ENCODE measurements at places on chromosomes 3 and 15.
A peak's percentile ranks its signal among the peaks of the same experiment; 100 is the strongest.

DNA sequence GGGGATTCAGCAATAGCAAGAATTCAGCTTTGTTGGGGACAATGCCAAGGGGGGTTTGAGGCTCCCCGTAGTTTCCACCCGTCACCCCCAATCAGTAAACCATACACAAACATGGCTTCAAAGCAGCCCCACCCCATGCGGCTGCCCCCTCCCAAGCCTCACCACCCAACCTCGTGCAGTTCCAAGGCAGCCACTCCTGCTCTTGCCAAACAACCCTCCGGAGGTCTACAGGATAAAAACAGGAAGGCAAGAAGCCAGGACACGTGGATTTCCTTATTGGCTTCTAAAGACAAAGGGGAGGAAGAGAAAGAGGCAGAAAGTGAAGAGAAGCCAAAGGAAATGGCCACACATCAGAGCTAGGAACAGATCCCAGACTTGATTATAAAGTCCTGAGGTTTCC, 121.1 kb downstream of the SHQ1 start:
- no peak for DNase-seq

DNA sequence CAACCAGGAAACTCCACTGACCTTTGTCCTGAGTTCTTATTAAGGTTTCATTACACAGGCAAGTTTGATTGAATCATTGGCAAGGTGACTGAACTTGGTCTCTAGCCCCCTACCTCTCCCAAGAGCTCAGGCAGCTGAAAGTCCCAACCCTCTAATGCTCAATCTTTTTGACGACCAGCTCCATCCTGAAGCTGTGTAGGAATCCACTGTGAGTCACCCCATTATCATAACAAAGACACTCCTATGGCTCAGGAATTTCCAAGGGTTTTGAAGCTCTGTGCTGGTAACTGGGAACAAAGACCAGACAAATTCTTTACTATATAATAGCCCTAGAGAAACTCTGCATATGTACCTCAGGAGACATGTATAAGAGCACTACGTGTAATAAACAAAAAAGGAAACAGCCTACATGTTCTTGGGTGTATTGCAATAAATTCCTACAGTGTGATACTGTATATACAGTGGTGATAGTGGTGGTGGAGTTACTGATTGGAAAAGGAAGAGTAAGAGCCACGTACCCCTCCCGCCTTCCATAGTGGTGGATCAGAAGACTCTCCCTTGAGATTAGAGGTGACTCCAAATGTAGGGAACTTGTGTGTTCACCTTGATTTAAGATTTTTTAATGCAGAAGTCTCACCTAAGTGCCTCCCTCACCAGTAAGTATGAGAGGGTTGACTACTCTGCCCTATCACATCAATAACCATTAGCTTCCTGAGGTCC, 116.6 kb downstream of the ST8SIA2 start:
- DNase-seq, result no peak

- DNase-seq, result no peak
Measured at GRCh38 chr3:178139116-178139515, 397.1 kb upstream of the KCNMB2 start.

GRCh38 chr15:88800738-88801137, 2.5 kb upstream of the ACAN start:
- DNase-seq, result peak; percentile 8

DNA sequence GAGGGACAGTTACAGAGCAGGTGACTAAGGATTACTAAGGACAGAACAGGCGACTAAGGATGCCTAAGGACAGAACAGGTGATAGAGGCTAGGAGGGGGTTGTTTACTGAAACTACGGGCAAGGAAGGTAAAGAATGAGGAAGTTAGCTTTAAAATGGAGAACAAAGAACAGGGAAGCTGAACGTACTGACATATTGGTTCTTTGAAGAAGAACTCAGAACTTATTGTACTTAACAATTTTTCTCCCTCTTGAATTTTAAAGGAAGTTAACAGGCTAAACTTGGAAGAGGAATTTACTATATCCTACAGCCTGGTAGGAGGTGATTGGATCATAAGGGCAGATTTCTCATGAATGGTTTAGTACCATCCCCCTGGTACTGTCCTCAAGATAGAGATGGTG, 290.2 kb downstream of the SHQ1 start:
- no peak for DNase-seq

DNA sequence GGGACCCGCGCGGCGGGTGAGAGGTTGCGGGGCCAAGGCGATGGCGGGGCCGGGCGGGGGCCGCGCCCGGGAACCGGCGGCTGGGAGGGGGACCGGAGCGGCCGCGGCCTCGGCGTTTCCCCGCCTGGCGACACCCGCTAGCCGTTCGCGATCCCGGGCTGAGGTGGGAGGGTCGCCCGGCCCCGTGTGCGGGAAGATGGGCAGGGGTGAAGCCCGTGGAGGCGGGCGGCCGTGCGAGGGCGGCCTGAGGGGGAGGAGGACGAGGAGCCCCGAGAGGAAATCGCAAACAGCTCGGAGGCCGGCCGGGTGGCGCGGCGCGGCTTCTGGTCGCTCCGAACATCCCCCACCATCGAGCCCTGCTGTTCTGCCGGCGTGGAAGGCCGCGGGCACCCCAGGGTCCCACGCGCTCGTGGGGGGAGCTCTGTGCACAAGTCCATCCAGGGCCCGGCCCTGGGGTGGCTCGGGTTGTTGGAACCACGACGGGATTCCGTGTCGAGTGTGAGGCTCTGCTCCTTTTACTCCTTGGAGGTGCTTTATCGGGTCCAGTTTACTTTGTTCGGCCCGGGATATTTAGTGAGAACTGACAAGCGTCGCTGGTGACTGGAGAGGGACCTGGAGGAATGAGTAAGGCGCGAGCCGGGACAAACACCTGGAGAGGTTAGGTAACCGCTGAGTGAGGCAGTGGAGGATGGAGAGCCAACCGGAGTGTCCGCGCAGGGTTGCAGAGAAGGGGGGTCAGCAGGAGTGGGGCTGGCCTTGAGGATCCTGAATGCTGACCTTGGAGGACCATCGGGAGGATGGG, 728 bp downstream of the CRTC3 start:
- peak; percentile 73 for DNase-seq

- no peak for DNase-seq
Measured at GRCh38 chr15:90520365-90520764, 9.4 kb upstream of the CRTC3 start.

DNA sequence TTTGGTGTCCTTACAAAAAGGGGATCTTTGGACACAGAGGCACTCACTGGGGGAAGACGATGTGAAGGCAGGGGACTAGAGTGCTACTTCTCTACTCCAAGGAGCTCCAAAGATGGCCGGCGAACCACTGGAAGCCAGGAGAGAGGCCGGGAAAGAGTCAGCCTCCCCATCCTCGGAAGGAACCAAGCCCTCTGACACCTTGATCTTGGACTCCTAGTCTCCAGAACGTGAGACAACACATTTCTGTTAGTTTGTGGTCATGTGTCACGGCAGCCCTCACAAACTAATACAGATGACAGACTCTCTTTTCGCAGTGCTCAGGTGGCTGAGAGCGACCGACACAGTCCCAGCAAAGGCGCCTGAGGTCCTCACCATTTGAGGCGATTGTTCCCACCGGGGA, 24.4 kb upstream of the ATP2B2 start:
- peak; percentile 56 for DNase-seq

GRCh38 chr15:42194513-42194912, 13.6 kb downstream of the VPS39 start:
- DNase-seq, result no peak

GRCh38 chr3:144875211-144875610, 903.6 kb downstream of the DIPK2A start:
- DNase-seq, result no peak

GRCh38 chr3:109072194-109072593, 45.7 kb downstream of the MORC1 start:
- DNase-seq, result no peak

GRCh38 chr3:194387276-194387675, 11.8 kb downstream of the GP5 start:
- DNase-seq, result no peak

DNA sequence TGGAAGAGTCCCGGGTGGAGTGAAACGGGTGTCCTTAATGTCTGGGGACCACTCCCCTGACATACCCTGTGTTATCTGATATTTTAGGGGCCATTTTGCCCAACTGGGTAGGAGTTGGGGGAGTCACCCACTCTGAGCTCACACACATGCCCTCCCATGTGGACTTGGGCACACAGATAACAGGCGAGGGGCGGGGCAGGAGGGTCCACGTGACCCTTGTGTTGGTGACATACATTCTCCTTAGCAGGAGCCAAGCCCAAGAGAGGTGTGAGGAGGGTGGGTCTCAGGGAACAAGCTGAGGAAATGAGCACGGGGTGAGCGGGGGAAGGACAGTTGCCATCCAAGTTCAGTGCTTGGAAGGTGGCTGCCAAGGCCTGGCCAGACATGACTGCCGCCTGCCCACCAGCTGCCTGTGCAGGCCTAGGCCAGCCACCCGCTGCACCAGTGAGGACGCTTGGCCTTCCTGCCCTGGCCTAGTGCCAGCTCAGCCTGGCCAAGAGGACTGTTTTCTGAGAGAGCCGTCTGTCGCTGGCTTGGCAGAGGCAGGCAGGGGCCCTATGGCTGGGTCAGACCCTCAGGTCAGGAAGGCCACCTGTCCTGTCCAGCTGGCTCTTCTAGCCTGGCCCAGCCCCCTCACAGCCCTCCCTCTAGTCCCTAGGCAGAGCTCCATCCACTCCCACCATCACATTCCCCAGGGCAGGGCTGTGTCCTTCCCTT, 31.3 kb upstream of the TMEM115 start:
- no peak for DNase-seq

DNA sequence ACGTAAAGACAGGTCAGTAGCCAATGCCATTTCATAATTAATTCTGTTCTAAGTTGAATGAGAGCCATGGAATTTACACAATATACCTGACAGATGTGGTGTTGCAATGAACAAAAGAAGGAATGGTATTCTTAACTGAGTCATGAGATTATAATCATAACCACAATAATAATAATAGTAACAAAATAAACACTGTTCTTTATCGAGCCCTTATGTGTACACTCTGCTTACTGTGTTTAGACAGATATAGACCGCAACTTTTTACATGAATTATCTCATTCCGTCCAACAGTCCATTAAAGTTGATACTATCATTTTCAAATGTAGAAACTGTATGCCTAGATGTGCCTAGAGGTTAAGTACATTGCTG, 28.2 kb upstream of the SCAANT1 start:
- DNase-seq, result no peak

DNA sequence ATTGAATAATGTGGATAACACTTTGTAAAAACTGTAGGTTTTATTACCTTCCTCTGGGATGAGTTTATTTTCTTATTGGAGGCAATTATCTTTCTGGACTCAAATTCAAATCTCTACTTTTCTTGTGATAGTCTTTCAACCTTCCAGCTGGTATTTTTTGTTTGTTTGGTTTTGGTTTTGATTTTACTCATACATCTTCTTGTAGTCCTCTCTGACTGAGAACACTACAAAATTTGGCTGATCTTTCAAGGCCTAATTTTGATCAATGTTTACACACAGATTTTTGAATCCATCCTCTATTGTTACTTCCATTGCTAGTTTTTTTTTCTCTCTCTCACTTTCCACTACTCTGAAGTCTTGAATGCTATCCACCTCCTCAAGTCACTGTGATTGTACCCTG, 303.8 kb upstream of the NECTIN3 start:
- no peak for DNase-seq

GRCh38 chr3:100129941-100130340, 15.6 kb upstream of the FILIP1L start:
- DNase-seq, result no peak

- no peak for DNase-seq
Measured at GRCh38 chr3:10474275-10474646, 31.1 kb downstream of the ATP2B2 start.

GRCh38 chr15:51129535-51130188, 35.0 kb upstream of the TNFAIP8L3 start:
- no peak for DNase-seq

GRCh38 chr3:72257738-72258137, 472.8 kb upstream of the PROK2 start:
- no peak for DNase-seq

DNA sequence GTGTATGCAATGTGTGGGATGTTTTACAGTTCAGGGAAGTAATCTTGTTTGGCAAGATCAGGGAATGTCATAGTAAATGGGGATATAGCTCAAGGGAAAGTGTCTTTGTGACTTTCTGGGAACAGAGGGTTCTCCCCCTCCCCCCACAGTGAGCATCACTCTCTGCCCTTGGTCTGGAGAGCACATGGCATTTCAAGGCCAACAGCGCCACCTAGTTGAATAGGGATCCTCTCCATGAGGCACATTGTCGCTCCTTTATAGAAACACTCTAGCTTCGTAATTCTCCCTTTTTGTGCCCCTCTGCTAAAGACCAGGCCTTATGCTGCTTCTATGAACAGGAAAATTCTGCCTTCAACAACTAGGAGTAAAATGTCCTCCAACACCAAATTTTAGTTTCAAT, 37.1 kb upstream of the ARNT2 start:
- DNase-seq, result no peak

- no peak for DNase-seq
Measured at GRCh38 chr15:66778314-66778665, 76.3 kb downstream of the SMAD6 start.

- no peak for DNase-seq
Measured at GRCh38 chr3:13522236-13522635, 26.7 kb upstream of the FBLN2 start.

All from ascending aorta (tissue), 2 donors.